Renal pelvis (tissue), 12 donors: ENCODE measurements at places on chromosomes 7 and 10. TPM values are rescaled to one million over a fixed set of nuclear protein-coding genes. Genes with fewer than 3 reads are reported as not detected.

Gene DEPP1
- polyA plus RNA-seq = 8.3 TPM

Gene NPTX2
- polyA plus RNA-seq = 4.6 TPM

Gene ZPBP
- 0.28 TPM for polyA plus RNA-seq

Gene HOXA4
- 21.4 TPM for polyA plus RNA-seq

Gene CPXM2
- 4.1 TPM for polyA plus RNA-seq

Gene PIP
- not detected for polyA plus RNA-seq

Gene MBL2
- not detected for polyA plus RNA-seq

Gene TMEM243
- 37.2 TPM for polyA plus RNA-seq

Gene LSM8
- polyA plus RNA-seq = 54.5 TPM

Gene ATG9B
- polyA plus RNA-seq = 1.5 TPM

Gene MMD2
- polyA plus RNA-seq = 0.23 TPM

Gene SPRN
- 6.1 TPM for polyA plus RNA-seq

Gene FLNC
- polyA plus RNA-seq = 24.8 TPM

Gene CELF2
- 11.8 TPM for polyA plus RNA-seq

Gene POLR2J3
- 78.2 TPM for polyA plus RNA-seq

Gene PSMC2
- polyA plus RNA-seq = 119 TPM

Gene FOXI2
- polyA plus RNA-seq = 1.4 TPM

Gene GPR15LG
- 0.43 TPM for polyA plus RNA-seq

Gene PSTK
- polyA plus RNA-seq = 9.9 TPM

Gene MSMB
- not detected for polyA plus RNA-seq

Gene MEPCE
- polyA plus RNA-seq = 55.0 TPM

Gene TNS3
- 92.4 TPM for polyA plus RNA-seq

Gene TACR2
- polyA plus RNA-seq = 0.16 TPM

Gene PAOX
- polyA plus RNA-seq = 8.4 TPM

Gene HOXA5
- polyA plus RNA-seq = 64.7 TPM

Gene SKIDA1
- polyA plus RNA-seq = 14.4 TPM

Gene NOS3
- polyA plus RNA-seq = 14.2 TPM

Gene UPK3B
- polyA plus RNA-seq = 5.8 TPM

Gene TNPO3
- polyA plus RNA-seq = 46.7 TPM

Gene AGMO
- 0.66 TPM for polyA plus RNA-seq

Gene CRCP
- 33.3 TPM for polyA plus RNA-seq
